ENCODE measurements at places on chromosomes 11 and 22.

DNA sequence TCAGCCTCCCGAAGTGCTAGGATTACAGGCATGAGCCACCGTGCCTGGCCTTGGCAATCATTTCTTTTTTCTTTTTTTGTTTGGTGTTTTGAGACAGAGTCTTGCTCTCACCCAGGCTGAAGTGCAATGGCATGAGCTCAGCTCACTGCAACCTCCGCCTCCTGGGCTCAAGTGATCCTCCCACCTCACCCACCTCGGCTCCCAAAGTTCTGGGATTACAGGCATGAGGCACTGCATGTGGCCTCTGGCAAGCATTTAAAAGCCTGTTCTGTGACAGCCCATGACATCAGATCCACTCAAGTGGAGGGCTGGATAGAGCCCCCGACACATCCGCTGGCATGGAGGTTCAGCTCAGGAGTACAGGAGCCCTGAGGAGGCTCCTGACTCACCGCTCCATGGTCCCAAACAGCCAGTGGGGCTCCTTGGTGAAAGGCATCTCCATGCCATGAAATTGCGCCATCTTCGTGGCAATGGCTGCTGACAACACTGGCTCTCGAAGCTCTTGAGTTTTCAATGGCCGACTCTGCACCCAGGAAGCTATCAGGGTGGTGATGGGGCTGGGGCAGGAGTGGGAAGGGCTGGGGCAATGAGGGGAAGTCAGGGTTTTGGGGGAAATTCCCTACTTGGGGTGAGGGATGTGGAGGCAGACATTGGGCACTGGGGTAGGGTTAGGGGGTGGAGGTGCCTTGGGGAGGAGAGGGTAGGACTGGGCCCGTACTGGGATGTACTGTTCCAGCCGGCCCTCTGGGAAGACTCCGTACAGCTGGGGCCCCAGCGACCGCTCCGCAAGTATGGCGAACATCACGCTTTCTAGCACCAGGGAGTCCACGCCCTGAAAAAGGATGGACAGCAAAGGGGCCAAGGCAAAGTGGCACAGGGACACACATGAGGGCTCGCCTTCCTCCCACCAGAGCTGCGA is 1.4 kb downstream of the CHKB start:
- no peak for DNase-seq

DNA sequence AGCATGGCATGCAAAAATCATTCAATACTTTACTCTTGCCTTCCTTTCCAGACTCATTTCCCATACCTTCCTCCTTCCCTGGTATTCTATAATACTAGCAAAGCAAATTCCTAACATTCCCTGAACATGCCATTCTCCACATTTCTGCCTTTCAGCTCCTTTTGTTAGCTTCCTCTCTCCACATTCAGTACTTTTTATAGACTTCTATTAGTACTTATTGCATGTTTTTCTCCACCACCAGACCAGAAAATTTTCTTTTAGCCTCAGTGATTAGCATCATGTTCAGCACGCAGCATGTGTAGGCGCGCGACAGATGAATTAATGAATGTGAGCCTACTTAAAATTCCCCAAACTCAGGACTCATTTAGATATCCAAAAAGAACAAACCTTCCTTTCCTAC is 935.3 kb downstream of the DLG2 start:
- no peak for DNase-seq

GRCh38 chr22:22884888-22885840 is 2.5 kb upstream of the IGLL5 start:
- peak; percentile 82 for DNase-seq

GRCh38 chr11:76371170-76371569 is 9.8 kb downstream of the THAP12 start:
- DNase-seq: peak; percentile 28
